ENCODE measurements at places on chromosomes 16 and 17.

- DNase-seq: no peak
Measured at GRCh38 chr17:4064366-4064765, 78.5 kb downstream of the ZZEF1 start.

DNA sequence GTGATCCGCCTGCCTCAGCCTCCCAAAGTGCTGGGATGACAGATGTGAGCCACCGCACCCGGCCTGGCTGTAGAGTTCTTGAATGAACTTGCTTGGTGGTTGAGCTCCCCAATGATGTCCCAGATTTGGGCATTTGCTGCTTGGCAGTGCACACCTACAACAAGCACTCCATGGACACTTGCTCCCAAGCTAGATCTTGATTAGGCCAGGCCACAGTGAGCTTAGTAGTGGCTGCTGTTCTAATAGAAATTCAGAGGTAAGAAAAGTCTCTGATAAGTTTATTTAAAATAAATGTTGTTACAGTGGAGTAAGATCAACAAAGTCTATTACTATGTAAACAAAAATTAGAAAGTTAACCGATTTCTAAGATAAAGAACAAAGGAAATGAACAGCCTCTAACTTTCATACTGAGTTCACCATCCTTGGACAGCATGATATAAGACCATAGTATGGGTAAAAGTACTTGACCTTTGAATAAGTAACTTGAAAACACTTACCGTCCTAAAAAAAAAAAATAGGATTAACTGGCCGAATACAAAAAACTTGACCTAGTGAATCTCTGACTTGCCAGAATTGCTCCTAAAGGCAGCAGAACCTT lies 951 bp downstream of the TMED6 start:
- DNase-seq: no peak

GRCh38 chr16:84874004-84874435 lies 54.2 kb downstream of the CRISPLD2 start:
- DNase-seq: no peak

- DNase-seq: peak; percentile 2
Measured at GRCh38 chr17:13646969-13647542, 45.3 kb upstream of the HS3ST3A1 start.

- DNase-seq: no peak
Measured at GRCh38 chr17:28527181-28527681, 21.1 kb downstream of the FOXN1 start.

- DNase-seq: no peak
Measured at GRCh38 chr16:72987480-72987901, 60.4 kb downstream of the ZFHX3 start.

GRCh38 chr16:920051-920681 lies 50.6 kb downstream of the LMF1 start:
- DNase-seq: peak; percentile 53

DNA sequence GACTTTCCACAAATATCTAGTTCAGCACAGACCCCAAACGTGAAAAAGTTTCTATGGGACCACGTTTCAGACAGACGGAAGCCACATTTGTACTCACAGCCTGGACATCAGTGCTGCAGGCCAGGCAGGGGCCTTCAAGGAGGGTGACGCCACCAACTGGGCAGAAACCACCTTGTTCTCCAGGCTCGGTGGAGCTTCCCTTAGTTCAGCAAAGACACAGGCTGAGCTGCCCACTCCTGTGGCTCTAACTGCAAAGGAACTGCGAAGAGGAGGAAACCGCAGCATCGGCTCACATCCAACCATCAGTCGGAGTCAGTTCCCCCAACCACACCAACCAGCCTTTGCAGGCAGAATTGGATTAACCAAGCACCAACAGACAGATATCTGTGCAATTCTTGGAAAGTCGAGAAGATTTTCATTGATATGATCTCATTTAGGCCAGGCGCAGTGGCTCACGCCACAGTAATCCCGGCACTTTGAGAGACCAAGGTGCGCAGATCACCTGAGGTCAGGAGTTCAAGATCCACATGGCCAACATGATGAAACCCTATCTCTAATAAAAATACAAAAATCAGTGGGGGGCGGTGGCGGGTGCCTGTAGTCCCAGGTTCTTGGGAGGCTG lies 73.3 kb upstream of the CNEP1R1 start:
- DNase-seq: no peak

GRCh38 chr16:88527186-88527936 lies 42.8 kb upstream of the ZC3H18 start:
- DNase-seq: peak; percentile 13

- DNase-seq: no peak
Measured at GRCh38 chr16:12153662-12154061, 177.1 kb downstream of the SNX29 start.

DNA sequence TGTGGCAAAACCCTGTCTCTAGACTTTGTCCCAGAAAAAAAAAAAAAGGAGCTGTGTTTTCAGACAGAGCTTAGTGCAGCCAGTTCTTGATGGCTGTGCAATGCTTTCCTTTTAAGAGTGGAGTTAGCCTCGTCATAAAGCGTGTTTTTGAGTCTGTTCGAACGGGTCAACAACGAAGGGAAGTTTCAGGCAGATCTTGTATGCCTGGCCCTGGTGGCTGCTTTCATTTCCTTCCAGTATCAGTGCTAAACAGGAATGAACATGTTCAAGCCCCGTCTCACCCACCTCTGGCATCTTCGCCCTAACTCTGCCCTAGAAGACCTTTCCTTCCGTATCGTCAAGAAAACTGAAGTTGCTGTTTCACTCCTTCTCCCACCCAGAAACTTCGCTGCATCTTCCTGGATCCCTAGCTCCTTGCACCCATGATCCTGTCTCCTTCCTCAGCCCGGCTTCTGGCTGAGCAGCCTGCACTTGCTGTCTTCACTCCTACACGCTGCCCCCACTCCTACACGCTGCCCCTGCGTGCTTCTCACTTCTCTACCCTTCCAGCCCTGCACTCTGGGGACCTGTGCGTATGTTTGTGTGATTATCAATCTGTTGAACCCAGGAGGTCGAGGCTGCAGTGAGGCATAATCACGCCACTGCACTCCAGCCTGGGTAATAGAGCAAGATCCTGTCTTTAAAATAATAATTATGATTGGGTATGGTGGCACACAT lies 55.3 kb downstream of the USP10 start:
- no peak for DNase-seq

- DNase-seq: no peak
Measured at GRCh38 chr16:21600031-21600773, 825 bp downstream of the METTL9 start.

GRCh38 chr16:11121914-11122692 lies 133.9 kb downstream of the SOCS1 start:
- DNase-seq: no peak

DNA sequence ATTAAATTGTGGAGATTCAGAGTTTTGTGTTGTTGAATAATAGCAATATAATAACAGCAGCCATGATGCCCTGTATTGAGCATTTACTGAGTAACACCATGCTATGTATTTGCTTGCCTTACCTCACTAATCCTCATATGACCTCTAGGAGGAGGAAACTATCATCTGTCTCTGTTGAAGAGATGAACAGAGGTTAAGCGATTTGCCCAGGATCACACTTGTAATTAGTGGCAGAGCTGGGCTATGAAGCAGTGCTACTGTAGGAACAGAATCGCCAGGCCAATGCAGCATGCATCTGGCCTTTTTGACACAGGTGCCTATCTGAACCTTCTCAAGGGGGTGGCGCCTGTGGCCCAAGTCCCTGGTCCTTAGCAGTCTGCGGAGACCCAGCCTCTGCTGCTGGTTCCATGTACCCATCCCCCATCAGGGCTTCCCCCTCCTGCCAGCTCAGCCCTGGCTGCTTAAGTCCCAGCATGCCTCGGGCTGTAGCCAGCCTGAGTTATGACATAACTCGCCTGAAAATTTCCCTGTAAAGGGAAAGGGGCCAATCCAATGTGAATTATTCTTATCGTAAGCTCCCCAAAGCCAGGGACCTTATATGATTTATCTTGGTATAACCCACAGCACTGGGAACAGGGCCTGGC lies 50.4 kb upstream of the HS3ST2 start:
- no peak for DNase-seq

- no peak for DNase-seq
Measured at GRCh38 chr17:32441886-32442285, 2.4 kb upstream of the PSMD11 start.

DNA sequence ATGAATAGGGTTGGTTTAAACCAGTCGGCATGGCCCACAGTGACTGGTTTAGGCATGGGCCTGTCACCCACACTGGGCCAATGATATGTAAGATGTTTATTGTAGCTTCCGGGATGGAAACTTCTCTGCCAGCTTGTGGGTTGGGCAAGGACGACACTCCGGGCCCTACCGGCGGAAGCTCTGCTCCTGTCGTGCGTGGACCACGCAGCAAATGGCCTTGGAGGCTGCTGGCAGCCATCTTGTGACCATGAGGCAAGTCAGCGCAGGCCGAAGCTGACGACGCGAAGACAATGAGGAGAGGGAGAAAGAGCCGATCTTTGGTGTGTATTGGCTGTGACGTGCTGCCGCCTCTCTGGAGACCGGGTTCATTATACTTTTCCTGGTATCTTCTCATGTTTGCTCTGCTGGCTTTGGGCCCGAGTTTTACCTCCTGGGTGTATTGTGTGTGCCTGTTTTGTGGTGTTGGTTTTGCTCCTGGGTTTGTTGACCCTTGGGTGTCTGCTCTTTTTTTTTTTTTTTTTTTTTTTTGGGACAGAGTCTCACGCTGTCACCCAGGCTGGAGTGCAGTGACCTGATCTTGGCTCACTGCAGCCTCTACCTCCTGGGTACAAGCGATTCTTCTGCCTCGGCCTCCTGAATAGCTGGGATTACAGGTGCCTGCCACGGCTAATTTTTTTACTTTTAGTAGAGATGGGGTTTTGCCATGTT lies 15.4 kb downstream of the SLC25A10 start:
- no peak for DNase-seq

- no peak for DNase-seq
Measured at GRCh38 chr16:60217787-60218186, 1483.7 kb upstream of the GOT2 start.

DNA sequence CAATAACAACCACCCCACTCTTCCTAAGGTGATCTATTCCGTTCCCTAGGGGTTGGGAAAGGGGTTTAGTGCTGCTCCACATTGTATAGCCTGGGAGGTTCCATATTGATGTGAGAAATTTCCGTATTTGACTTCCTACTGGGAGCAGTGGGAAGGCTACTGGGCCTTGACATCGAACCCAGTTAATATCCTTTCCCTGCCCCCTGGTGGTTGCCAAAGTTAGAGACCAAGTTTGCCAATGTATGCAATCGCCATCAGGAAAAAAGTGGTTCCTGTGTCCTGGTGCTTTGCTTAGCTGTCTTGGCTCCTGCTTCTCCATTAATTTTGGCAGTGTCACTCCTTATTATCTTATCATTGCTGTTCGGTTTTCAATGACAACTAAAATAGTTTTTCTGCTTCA lies 914.9 kb downstream of the KCNJ2 start:
- DNase-seq: no peak

- DNase-seq: no peak
Measured at GRCh38 chr16:14372471-14372870, 257.6 kb downstream of the PARN start.

DNA sequence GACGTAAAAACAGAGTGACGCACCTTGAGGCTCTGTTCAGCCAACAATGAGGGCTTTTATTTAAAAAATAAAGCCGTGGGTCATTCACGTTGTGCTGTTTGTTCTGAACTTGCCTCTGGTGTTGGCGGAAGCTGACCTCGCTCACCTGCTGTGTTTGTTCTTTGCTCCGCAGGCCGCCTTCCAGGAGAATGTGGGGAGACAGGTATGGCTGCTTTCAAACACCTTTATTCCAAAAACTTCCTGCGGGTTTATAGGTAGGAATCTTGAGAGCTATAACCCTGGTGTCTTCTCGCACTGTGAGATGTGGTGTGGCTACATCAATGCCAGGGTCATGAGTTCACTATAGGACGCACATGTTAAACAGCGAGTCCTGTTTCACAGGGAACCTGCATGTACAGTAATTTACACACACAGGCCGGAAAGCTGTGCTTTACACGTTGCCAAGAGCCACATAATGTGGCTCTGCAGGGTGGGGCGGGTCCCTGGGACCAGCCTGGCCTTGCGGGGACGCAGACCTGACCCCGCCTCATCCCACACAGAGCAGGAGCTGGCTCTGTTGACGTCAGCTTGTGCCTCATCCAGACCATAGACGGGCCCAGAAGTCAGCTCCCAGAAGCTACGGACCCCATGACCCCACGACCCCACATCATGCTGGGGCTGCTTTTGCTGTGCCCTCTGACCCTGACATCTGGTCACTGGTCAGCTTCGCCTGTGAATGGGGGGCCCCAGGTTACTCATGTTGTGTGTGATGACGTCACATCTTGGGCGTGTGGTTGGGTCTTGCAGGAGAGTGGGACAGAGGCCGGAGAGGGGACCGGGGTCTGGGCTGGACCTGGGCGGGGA lies 49.9 kb upstream of the ZNF750 start:
- DNase-seq: no peak

GRCh38 chr16:83914091-83914710 lies 15.3 kb downstream of the MLYCD start:
- DNase-seq: no peak

- DNase-seq: no peak
Measured at GRCh38 chr17:67403065-67403464, 26.0 kb downstream of the PITPNC1 start.

- DNase-seq: no peak
Measured at GRCh38 chr17:50355701-50356341, 9.9 kb downstream of the XYLT2 start.

DNA sequence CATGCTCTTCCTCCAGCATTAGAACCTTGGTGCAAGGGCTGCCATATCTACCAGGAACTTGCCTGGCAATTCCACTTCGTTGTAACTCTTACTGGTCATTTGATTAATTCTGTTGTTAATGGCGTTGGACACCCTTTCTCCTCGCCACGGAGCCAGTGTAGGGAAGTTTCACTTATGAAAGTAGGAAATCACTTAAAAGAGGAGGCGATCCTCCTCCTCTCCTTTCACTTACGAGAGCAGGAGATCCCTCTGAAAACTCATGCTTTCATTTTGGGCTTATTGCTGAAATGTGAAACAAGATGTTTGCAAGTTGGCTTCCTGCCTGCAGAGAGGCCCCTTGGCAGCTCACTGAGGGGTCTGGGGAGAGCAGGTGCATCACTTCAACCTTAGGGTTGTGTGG lies 226.0 kb downstream of the SNX29 start:
- DNase-seq: no peak

GRCh38 chr16:11056993-11057649 lies 112.8 kb downstream of the CLEC16A start:
- no peak for DNase-seq

- no peak for DNase-seq
Measured at GRCh38 chr17:80696456-80696855, 151.8 kb downstream of the RPTOR start.

GRCh38 chr17:53907435-53907834 lies 84.7 kb downstream of the KIF2B start:
- DNase-seq: no peak
